Hematopoietic multipotent progenitor cell treated with erythropoietin and hydrocortisone succinate and interleukin-3 and kit ligand, for 4 days (in vitro differentiated cells): ENCODE measurements at places on chromosomes 16 and 17.

- no peak for DNase-seq
Measured at GRCh38 chr16:80743273-80743672, 61.1 kb downstream of the CDYL2 start.

DNA sequence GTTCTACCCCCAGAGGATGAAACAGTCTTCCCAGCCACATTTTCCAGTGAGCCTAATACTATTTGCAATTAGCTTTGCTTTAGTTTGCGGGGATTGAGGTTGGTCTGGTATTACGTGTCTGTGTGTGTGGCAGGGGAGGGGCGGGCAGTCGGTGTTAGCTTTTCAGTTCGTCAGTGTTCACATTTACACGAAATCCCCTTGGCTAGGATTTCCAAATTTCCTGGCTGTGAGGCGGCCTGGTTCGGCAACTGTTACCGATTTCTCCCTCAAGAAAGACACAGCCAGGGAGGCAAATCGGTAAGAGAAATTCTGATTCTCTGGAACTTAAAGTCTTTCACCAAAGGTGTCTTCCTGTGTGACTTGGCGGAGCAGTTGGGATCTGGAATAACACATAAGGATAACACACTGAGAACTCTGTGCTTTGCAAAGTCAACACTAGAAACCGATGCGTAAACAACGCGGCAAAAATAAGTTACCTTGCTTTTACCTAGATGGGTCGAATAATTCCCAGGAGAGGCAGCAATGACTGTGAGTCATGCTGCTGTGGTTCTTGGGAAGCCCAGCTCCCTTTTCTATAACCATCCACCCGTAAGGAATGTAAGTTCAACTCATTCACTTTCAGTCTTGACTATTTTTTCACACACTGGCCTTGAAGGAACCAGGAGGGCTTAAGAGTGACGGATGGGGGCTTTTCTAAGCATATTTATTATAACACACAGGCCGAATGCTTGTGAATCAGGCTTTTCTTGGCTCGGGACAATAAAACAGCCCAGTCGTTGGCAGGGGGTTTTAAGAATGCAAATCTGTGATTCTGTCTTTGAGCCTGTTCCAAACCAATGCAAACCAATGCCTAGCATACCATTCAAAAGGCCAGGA lies 24.2 kb downstream of the GPRC5B start:
- DNase-seq = no peak

DNA sequence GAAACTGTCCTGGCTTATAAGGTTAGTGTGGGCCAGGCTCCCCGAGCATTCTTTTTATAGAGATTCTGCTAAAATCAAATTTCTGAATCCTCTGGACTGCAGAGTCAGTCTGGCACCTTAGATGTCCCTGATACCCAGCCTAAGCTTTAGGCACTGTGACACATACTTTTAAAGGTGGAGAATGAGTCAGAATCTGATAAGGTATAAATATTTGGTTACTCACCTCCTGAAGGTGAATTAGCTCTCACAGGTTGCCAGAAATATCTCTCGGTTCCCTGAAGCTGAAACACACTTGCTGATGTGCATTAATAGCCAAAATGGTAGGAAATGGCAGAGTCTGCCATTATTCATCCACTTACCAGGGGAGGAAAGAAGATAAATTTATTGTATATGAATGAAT lies 446.9 kb downstream of the UTP18 start:
- DNase-seq = no peak

DNA sequence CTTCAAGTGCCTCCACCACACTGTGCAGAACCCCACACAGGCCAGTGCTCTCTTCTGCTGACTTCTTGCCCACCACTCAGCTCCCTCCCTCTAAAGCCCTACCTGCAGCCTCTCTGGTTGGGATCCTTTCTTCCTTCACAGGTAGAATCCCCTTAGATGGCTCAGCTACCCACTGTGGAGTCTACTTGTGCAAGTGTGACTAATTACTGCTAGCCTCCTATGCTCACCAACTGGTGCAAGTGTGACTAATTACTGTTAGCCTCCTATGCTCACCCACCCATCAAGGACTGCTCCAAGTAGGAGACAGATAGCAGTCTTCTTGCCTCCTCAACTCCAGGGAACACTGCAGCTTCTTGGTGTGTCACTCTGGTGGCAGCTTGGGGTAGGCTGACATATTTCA lies 43.6 kb downstream of the TEX14 start:
- DNase-seq = no peak

DNA sequence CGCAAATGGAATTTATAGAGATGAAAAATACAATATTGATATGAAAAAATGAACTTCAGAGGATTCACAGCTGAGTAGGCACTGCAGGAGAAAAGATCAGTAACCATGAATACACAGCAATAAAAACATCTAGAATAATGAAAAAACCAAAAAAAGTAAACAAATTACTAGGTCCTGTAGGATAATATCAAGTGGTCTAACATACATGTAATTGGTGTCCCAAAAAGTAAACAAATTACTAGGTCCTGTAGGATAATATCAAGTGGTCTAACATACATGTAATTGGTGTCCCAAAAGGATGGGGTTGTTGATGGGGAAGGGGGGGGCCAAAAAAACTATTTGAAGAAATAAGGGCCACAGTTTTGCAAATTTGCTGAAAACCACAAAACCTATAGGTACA lies 43.4 kb downstream of the ZNF18 start:
- no peak for DNase-seq
